ENCODE measurements at places on chromosomes 11 and 22.

GRCh38 chr11:132640952-132641351 lies 891.3 kb downstream of the OPCML start:
- no peak for DNase-seq

GRCh38 chr22:47310601-47311000 lies 548.2 kb downstream of the TBC1D22A start:
- DNase-seq, result no peak

DNA sequence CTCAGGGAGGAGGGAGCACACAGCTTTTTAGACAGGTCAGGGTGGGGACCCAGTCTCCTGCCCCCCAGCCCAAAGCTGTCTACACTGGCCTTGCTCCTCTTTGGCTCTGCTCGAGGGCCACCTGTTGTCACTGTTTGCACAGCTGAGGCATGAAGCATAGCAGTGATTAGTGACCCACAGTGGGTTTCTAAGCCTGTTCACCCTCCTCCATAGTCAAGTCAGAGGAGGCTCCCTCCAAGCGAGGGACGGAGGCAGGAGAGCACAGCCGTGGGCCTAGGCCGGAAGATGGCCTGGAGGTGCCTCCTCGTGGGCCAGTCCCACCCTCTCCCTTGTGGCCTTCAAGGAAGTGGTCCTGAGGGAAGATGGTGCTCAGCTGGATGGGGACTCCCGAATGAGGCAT lies 241.1 kb downstream of the GRIK4 start:
- DNase-seq, result no peak

- DNase-seq, result no peak
Measured at GRCh38 chr11:12185914-12186313, 75.5 kb downstream of the MICAL2 start.

DNA sequence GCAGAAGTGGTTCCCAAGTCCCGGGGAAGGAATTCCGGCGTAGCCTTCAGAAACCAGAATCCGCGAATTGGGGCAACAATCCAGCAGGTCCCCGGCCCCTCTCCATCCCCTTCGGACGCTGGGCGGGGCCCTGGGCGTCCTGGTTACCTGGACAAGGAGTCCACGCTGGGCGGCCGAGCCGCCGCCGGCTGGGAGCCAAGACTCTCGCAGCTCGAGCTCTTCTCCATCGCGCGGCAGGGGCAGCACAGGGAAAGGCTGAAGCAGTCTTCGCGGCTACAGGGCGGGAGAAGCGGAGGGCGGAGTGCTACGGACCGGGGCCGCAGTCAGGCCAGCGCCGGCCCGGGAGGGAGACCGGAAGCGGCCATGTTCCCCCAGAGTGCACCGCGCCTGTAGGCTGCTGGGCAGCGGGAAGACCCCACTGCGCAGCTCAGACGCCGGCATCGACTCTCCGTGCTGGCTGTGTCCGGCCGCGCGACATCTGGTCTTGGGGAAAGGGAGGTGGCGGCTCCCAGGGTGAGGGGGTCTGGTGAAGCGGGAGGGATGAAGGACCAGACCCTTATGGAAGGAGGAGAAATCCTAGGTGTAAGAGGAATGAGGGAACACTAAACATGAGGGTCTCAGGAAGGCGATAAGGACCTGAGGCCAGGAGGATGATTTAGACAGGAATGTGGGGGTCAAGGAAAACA lies at the start of gene MTMR2:
Gene MTMR2, minus strand, starts transcription at position 380 of the 686 bp plus-strand sequence. Its CDS starts 153 bp downstream, at position 227.
- DNase-seq, result no peak

DNA sequence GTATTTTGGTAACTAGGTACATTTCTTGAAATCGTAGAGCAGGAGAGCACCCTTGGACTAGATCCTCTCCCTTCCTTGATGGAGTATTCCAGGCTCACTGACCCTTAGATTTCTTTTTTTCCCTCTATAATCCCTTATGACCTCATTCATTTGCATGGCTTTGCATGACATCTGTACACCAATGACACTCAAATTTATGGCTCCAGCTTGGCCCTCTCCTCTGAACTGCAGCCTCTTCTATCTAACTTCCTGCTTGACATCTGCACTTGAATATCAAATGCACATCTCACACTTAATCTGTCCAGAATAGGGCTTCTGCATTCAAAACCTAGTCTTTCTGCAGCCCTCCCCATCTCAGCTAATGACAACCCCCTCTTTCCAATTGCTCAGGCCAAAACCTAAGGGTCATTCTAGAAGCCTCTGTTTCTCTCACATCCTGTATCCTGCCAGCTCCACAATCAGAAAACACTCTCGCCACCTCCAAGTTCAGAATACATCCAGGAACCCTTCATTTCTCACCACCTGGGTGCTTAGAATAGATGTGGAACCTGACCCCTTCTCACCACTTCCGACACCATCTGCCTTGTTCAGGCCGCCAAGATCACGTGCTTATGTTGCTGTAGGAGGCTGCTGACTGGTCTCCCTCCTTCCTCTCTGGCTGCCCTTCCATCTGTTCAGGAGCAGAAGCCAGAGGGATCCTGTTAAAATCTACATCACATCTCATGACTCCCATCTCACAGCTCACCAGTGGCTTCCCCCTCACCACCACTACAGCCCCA lies 138.9 kb upstream of the MTNR1B start:
- no peak for DNase-seq

DNA sequence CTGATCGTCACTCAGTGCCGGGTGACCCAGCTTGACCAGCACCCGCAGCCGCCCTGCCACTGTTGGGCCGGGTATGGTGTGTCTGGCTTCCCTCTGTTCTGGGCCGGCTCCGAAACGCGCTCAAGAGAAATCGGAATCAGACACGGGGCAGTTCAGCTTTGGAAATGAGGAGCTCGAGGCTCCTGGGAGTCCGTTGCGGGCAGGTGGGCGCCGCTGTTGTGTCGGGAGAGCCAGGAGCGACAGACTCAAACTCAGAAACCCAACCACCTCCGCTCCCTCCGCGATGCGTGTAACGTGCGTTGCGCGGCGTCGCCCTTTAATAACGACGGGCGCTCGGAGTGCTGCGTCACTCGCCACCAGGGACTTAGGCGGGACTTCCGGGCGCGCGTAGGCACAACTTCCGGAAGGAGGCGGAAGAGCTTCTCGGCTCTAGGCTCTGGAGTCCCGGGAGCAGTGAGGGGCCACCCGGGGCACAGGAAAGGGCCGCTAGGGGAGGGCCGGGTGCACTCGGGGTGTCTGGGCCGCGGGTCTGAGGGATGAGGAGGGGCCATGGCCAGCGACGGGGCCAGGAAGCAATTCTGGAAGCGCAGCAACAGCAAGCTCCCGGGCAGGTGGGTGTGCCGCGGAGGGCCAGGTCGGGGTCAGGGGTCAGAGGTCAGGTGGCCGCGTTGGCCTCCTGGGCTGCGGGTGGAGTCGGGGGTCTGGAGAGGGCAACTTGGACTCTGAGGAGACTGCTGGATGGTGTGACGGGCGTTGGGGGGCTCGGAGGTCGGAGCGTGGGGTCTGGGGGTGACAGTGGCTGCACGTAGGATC lies at the start of gene TBC1D22A:
Gene TBC1D22A, plus strand, starts transcription at position 413 of the 813 bp plus-strand sequence. Its CDS starts 137 bp downstream, at position 550.
- DNase-seq, result peak; percentile 94

DNA sequence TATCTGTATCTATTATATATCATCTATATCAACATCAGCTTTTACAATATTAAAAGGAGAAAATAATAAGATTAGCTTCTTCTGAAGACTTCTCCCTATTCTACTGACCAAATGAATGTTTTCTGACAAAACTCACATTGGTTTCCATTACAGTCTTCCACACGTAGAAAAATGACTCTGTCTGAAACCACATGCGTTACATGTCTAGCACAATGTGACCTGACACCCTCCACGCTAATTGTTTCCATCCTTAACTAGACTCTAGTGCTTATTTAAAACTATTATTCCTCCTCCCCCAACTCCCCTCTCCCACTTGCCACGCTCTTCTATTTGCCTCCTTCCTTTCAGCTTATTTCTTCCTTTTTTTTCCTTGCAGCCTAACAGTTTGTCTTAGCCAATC lies 172.1 kb downstream of the ADAMTS15 start:
- no peak for DNase-seq

DNA sequence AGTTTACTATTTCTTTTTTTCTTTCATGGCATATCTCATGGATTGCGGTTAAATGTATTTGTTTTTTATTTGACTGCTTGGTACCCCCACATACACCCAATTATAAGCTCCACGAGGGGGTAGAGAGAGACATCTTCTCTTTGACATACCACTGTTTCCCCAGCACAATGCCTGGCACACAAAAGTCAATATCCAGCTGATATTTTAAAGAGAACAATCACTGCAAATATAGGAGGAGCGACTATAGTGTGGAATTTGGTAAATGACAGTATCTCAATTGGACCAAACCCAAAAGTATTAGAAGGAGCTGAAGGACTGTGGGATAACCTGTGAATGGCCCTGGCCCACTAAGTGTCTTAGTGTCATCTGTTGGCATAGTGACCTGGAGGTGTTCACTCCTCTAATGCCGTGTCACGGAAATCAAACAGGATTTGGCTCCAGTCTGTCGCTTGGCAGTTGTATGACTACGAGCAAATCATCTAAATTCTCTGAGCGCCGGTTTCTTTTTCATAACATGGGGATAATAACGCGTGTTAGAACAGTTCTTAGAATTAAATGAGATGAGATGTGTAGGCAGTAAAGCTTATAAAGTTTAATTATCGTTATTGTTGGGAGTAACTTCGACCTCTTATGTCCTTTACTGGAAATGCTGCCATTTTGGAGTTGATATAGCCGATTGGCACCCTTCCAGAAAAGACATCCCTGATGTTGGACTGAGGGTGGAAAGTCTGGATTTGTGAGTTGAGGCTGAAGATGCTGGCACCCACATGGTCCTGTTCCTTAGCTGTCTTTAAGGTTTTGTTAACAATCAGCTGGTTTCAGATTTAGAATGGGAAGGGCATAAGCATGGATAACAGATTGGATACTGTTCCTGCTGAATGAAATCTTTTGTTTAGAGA lies 144.5 kb downstream of the DBX1 start:
- DNase-seq, result no peak

GRCh38 chr22:20093418-20094196 lies 13.6 kb downstream of the DGCR8 start:
- no peak for DNase-seq

DNA sequence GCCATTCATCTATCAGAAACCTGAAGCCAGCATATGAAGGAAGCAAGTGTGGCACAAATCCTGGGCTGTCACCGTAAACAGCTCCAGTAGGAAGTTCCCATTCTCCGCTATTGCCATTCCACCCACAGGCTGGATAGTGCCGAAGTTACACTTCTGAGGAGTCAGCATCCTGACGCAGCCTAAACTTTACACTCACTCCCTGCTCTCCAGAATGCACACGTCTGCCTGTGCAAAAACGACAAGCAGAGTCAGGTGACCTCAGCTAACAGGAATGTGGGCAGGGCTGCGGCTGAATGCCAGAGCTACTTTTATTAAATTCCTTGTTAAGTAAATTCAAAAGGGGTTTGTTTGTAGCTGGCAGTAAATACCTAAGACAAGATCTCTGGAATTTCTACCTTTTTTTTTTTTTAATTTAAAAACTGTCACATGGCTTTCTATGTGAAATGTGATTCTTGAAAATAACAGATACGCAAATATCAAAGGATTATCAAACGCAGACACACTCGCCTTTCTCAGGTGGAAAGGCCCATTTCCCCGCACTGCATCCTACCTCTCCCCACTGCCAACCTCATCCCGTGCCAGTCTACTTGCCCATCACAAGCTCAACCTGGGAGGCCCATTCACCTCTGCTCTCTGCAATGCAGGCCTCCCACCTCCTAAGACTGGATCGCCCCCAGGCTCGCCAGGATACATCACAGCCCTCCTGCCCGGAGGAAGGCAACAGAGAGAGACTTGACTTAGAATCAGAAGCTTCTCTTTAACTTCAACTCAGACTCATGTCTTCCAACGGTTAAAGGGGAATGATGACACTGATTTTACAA lies 33.5 kb downstream of the NFRKB start:
- no peak for DNase-seq

- peak; percentile 46 for DNase-seq
Measured at GRCh38 chr22:19478901-19479354, at the start of gene UFD1. Gene UFD1, minus strand, starts transcription at chr22:19479193. Its CDS starts 108 bp downstream, at chr22:19479085.

DNA sequence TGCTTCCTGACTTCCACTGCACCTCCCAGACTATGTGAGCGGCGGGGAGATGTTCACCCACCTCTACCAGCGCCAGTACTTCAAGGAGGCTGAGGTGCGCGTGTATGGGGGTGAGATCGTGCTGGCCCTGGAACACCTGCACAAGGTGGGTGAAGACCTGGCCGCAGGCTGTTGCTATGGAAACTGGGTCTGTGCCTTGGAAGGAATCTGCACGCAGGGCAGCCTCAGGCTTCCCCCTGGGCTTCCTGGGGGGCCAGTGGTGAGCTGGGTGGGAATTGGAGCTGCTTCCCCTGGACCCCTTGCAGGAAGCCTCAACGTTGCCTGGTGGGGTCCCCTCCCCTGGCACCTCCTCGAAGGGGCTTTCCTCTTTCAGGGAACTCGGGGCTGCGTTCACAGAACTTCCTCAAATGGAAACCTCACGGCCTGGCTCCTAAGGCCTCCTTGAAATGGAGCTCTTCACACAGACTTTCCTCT lies 1.5 kb downstream of the RPS6KA4 start:
- DNase-seq, result no peak

DNA sequence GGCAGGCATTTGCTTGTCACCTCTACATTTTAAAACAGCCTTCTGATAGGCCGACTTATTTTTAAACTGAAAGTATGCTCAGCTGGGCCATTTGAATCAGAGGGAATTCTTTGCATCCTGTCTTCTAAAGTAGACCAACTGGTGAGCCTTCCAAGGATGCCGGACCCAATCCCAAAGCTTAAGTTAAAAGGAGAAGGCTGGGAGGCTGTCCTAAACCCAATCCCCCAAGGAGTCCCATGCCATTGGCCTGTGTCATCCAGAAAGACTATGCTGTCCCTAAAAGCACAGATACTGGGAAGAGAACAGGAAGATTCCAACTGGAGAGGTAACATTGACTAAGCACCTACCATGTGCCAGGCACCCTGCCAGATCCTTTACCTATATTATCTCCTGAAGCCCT lies 18.0 kb downstream of the TENM4 start:
- DNase-seq, result no peak

DNA sequence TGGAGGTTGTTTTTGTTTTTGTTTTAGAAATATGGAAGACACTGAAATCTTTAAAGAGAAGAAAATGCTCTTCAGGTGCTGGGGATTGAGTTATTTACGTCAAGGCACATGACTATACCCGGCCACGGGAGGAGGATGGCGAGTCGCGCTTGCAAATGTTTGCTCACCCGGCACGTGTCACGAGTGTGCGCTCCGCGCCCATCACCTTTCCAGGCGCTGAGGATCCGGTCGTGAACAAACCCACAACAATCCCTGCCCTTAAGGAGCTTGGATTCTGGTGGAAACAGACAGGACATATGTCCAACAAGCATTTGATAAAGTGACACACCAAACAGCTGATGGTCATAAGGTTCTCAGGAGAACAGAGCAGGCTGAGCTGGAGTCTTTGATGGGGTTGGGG lies 715.5 kb downstream of the BRD1 start:
- no peak for DNase-seq

GRCh38 chr11:32430568-32431381 lies 4.6 kb downstream of the WT1 start:
- no peak for DNase-seq
